CD4-positive, alpha-beta T cell treated with Interferon alpha-2 for 1 hour (primary cell): ENCODE measurements at places on chromosomes 7 and 10.
A peak's percentile ranks its signal among the peaks of the same experiment; 100 is the strongest.

DNA sequence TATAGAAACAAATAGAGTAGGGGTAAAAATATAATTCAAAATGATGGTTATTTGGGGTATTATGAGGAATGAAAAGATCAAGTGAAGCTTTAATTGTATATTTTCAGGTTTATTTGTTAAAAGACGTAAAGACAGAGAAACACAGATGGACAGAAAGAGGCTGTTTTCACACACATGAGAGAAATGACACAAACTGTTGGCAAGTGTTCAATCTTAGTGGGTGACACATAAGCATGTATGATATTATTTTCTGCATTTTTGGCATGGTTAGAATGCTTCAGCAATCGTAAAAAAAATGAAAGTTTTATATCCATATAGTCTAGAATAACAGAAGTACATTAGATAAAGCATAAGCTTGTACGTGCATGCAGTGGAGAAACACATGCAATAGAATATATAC, 464.4 kb upstream of the AKR1E2 start:
- DNase-seq = no peak

- DNase-seq = no peak
Measured at GRCh38 chr10:102627291-102627735, 17.0 kb upstream of the TRIM8 start.

- DNase-seq = no peak
Measured at GRCh38 chr7:96596120-96596826, 113.4 kb downstream of the SEM1 start.

- DNase-seq = no peak
Measured at GRCh38 chr10:38127812-38128211, 33.7 kb downstream of the ZNF37A start.

- no peak for DNase-seq
Measured at GRCh38 chr10:1418031-1418550, 319.2 kb downstream of the ADARB2 start.

- no peak for DNase-seq
Measured at GRCh38 chr7:86966916-86967315, 92.5 kb downstream of the ELAPOR2 start.

DNA sequence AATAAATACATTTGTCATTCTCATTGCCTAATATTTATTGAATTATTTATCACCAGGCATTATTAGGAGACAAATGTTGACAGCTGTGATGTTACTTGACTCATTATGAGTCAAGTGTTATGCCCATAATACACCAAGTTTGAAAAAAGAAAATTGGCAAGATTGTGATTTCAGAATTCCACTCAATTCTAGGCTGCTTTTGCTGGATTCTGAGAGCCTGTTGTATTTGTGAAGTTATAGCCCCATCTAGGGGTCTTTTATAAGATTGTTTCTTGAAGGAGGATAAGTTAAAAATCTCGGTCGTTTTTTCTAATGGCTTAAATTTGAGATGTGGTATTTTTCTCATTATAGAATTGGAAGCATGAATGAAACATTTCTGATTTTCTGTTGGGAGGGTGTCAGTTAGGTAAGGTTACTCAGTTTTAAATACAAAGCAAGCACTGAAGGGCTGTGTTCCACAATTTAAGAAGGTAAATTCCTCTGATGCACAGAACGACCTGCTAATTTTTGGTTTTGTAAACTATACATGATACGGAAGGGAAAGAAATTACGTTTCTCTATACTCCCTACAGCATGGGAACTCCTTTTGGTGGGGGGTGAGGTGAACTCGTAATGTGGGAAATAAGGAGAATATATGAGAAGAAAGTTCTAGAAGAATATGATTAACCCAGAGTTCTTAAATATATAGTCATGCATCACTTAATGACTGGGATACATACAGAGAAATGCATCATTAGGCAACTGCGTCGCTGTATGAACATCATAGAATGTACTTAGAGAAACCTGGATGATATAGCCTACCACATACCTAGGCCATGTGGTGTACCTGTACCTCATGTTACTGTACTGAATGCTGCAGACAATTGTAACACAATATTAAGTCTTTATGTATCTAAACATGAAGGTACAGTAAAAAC, 2.6 kb downstream of the STK31 start:
- DNase-seq = no peak

DNA sequence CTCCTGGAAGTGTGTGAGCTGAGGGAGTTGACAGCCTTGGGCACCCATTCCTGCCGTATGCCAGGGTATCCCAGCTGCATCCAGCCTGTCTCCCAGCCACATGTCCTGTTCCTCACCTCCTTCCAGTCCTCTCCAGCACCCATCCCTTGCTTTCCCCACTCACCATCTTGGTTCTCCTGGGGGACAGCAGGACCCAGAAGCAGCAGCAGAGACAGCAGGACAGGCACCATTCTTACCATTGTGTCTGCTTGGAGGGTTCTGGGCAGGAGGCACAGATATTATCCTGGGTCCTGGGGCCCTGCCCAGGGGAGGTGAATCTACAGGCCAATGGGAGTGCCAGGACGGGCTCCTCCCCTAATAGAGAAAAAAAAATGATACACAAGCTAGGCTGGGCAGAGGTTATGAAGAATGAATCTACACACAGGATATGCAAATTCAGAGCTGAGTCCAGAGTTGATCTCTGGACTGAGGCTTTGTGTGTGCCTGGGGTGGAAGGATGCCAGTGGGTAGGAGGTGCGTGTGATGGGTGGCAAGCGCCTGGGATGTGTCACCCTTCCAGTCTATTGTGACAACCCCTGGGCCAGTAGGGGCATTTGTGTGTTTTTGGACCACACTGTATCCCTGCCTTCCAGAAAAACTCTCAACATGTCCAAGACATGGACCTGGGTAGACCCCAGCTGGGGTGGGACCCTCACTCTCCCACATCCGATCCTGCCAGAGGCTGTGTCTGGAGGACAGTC, at the start of gene AZGP1:
Gene AZGP1 (minus strand): TSS at position 250 of the 740 bp plus-strand sequence. CDS start 11 bp downstream, at position 239.
- no peak for DNase-seq

DNA sequence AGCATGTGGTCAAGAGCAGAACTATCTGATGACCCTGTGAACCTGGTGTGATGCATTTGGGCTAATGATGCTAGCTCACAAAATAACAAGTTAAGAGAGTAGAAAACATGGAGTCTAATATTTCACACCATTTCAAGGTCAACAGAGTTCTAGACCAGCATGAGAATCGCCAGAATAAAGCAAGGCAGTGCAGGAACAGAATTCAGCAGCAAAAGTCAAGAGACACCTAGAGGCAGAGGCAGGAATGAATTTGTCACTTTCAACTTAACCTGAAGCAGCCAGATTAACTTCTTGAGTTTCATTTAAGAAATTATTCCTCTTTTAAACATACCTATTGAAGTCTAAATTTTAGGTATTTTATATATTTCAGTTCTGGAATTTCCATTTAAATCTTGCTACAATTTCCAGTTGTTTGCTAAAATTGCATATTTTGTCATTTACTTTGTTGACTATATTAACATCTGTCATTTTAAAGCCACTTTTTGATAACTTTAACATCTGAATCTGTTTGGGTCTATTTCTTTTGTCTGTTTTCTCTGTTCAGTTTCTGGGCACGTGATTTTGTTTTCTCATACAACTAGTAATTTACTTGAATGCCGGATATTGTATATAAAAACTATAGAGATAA, 44.2 kb upstream of the PRSS58 start:
- no peak for DNase-seq

DNA sequence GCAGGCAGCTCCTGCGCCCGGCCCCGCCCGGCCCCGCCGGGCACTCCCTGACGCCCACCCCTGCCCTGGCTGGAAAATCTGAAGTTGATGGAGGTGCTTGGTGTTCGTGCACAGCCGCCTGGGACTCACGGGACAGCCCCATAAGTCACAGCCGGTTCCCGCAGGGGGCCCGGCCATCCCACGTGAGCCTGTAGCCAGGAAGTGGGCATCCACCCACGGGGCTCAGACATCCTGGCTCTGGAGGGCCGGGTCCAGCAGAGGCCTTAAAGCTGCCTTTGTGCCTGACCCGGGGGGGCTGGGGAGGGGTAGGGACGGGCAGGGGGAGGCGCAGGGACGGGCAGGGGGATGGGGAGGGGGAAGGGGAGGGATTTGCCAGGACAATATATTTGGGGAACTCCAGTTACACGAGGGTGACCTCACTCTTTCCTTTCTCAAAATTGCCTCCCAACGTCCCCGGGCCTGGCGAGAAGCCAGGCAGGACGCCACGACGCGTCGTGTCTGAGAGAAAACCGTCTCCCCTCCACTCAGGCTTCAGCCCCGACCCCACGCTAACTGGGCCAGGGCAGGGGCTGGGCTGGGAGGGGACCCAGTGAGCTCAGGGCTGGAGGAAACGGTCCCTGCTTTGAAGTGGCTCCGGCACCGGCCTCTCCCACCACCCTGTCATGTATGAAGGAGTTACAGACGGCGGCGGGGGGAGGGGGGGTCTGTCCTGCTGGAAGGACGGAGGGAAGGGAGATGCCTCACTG, 82.1 kb upstream of the PDGFA start:
- peak; percentile 83 for DNase-seq

DNA sequence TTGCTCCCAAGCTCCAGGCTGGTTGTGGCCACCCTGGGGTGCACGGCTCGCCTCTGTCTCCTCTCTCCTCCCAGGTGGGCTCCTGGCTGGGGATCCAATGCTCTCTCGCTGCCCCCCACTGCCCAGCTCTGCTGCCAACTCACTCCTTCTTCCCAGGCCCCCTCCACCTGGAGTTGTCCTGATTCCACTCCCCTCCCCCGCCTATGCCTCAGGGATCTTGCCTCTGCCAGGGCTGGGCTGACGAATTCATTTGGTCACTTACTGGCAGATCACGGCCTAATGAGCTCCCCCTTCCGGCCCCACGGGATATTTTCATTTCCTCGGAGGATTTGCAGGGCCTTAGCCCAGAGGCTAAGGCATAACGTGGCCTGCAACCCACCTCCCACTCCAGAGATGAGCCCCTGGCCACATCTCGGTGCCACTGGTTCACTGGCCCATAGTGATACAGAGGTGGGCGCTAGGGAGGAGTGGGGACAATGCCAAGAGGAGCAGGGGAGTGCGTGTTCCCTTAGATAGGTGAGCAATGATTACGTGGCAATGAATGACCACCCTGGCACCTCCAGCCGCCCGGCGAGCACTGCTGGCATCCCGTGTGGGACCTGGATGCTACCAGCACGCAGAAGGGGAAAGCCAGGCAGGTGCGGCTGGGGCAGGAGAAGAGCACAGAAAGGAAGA, 344.6 kb upstream of the SHH start:
- no peak for DNase-seq

- no peak for DNase-seq
Measured at GRCh38 chr7:150901160-150902035, 49.1 kb downstream of the AOC1 start.

DNA sequence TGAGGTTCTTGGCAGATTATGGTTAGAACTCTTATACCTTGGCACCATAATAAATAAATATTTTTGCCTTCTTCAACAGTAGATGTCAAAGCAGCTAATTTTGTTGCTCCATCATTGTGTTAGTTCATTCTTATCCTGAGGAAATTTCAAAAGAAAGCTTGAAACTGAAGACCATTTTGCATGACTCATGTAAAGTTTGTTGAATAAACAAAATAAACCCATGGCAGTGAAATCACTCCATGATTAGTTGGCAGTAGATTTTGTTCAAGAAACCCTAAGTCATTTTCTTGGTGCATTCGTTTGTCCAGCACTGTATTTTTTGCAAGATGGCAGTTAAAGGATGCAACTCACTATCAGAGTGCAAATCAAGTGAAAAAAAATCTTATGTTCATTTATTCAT, 91.6 kb downstream of the HECW1 start:
- DNase-seq = no peak

- DNase-seq = no peak
Measured at GRCh38 chr7:12474035-12474434, 70.4 kb upstream of the VWDE start.

DNA sequence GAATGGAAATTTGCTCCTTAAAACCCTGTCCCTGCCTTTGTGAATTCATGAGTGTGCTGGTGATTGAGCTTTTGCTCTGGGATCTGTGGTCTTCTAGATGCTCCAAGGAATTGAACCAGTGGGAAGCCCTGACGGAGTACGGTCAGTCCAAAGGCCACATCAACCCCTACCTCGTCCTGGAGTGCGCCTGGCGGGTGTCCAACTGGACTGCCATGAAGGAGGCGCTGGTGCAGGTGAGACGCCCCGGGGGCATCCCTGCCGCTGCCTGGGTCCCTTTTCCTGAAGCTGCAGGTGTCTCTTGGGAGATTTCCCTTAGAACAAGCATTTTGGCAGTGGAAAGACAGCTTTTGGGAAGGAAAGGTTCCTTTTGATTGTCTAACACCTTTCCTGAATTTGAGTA, 100.3 kb downstream of the TRRAP start:
- no peak for DNase-seq

- DNase-seq = no peak
Measured at GRCh38 chr7:142566271-142566670, 183.0 kb upstream of the PRSS1 start.

- no peak for DNase-seq
Measured at GRCh38 chr10:133334503-133335245, 2.0 kb downstream of the CALY start.
